ENCODE measurements at places on chromosomes 6 and 20. TPM values are rescaled to one million over a fixed set of nuclear protein-coding genes. Genes with fewer than 3 reads are reported as not detected.

SEL1L2 gene
- not detected for total RNA-seq

SMPDL3A gene
- 86.5 TPM for total RNA-seq

PRRT1 gene
- 0.72 TPM for total RNA-seq

DNA sequence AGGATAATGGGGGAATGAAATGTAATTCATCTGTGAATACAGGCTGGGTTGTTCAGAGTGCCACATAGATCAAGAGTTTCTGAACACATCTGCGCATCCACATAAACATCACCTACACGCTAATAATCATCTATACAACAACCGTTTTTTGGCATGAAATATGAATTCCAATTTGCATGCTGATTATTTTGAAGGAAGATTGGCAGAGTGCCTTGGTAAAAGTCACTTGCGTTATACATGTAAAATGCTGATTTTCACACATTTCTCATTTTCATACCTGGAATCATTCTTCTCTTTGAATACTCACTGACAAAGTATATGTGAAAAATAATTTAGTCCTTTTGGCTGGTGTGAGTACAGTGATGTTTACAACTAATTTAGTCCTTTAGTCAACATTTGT, 17.7 kb downstream of the COL9A1 start:
- no peak for DNase-seq

GRCh38 chr6:66788579-66788978, 1081.6 kb upstream of the EYS start:
- no peak for DNase-seq

TUBE1 gene
- 14.9 TPM for total RNA-seq

- DNase-seq = no peak
These were observed 13.9 kb downstream of the SRC start for GRCh38 chr20:37359836-37360235.

DNA sequence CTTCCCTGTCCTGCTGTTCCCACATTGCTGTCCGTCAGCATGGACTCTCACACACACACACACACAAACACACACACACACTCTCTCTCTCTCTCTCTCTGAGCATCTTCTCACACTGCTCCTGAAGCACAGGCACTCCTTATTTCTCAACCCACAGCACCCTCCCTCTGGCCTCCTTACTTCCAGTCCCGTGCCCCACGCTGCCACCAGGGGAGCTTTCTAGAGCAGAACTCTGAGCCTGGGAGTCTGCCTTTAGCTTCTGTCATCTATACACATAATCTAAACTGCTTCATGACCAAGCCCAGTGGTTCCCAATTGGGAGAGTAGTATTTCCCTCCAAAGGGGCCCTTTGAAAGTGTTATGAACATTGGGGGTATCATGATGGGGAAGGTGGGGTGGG, 29.1 kb downstream of the HECA start:
- DNase-seq = no peak

ERVFRD-1 gene
- total RNA-seq = not detected

- no peak for DNase-seq
These were observed 73.3 kb downstream of the TFAP2A start for GRCh38 chr6:10341605-10342004.

DNA sequence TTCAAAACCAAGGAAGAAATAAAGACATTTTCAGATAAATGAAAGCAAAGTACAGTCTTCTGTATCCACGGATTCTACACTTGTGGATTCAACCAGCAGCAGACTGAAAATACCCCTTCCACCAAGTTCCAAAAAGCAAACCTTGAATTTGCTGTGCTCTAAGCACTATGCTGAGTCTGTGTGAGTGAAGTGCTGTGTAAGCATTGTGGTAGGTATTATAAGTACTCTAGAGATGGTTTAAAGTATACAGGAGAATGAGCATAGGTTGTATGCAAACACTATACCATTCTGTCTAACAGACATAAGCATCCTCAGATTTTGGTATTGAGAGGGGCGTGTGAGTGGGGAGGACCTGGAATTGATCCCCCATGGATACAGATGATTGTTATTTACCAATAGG, 9.6 kb downstream of the OSER1 start:
- DNase-seq = no peak

PPIL6 gene
- 0.91 TPM for total RNA-seq

GSTA2 gene
- total RNA-seq = 0.22 TPM

DNA sequence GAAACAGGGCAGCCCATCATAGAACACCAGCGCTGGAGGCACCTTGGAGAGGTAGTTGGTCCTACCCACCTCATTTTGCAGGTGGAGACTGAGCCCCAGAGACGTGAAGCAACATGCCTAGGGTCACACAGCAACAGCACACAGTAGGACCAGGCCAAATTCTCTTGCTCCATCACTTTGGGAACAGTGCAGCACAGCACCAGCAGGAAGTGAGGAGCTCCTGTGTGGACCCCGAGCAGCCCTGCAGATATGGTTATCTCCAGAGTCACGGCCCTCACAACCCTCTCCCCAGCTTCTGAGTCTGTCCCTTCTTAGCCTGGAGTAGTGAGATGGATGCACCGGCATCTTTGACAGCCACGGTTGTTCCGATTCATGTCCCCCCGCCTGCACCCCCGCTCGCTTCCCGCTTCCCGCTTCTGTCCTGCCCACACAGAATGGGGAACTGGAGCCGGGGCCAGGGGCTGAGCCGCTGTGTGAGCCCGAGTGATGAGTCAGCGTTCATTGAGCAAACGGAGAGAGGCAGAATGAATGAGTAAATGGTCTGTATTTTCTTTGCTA, 72.6 kb upstream of the DUSP22 start:
- no peak for DNase-seq

GRCh38 chr20:25280574-25281535, 33.0 kb downstream of the PYGB start:
- DNase-seq = no peak

- DNase-seq = no peak
These were observed 131.7 kb downstream of the GPX5 start for GRCh38 chr6:28657381-28657768.

FANCE gene
- 3.7 TPM for total RNA-seq

DNA sequence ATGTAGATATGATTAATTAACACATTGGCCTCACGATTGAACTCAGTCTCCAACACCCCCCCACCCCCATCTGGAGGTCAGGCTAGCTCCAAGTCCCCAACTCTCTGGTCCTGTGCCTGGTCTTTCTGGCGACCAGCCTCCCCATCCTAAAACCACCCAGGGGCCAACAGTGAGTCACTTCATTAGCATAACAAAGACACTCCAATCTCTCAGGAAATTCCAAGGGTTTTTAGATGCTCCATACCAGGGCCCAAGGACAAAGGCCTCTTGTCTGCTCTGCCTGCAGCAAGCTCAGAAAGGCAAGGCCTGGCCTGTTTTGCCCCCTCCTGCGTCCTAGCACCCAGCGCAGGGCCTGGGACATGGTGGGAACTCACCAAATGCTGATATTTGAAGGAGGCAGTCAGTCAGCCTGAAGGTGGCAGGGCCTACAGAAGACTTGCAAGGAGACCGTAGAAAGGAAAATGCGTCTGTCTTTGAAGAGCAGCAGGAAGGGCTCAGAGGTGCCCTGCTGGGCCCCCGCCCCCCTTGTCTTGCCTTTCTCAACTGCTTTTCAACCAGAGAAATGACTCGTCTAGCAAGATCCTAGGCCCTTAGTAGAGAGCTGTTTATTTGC, 184.7 kb downstream of the CDH4 start:
- no peak for DNase-seq

MYT1 gene
- total RNA-seq = 0.19 TPM

DNA sequence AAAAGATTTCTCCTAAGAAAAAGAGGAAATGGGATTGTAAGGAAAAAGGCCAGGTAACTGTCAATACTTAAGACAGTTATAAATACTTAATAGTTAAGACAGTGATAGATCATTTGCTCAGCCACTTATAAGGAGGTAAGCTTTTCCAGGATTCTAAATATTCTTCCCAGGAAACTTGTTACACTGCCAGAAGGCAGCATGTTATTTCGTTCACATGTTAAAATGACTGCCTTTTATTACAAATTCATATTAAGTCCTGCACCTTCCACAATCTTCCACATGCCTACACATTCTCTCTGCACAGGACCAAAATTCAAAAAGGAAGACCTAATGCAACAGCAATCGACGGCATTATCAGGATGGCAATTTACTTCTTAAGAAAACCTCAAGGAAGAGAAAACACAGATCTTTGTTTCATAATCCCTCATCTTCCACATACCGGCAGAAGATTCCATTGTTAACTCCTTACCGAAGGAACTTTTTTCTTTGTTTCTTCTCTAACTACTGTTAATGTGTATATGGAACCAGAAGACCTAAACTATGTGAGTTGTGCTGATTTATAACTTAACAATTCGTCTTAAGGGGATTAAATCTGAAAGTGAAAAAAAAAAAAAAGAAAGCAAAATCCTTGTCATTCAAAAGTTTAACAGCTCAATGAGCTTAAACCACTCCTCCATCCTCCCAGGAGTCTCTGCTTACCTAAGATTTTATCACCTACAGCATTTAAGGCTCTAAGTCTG, 799 bp downstream of the TAAR2 start:
- no peak for DNase-seq

DNA sequence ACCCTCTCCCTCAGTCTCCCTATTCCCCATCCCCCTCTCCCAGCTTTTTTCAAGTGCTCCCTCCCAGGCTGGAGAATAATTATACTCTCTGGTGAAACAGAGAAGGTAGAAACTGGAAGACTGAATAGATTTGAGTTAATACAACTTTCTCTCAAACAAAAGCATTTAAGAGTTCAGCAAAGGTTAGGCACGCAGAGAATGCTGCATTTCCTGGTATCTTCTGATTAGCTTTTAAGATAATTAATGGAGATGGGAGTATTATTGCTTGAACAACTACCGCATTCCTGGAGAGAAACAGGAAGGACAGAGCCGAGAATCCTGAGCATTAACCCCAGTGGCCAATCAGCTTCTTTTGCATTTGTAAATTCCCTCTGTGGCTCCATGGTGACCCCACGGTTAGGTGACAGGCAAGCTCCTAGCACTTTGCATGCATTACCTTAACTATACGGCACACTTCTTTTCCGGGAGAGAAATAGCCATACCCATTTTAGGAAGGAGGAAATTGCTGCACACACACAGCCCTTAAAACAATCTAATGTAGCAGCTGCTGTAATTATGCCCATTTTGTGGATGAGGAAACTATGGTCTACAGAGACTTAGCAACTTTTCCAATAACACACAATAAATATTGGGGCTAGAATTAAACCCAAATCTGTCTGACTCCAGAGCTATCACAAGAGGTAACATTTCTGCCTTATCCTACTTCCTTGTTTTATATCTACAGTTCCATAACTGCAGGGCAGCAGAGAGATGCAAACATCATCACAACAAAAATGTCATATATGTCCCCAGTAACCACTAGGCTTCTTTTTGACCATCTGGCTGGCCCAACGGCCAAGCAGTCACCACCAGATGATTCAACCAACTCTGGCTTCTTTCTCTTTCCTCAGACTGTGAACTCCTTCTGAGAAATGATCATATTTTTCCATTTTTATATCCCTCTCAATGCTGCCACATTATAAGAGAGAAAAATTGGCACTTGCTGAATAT, 169.9 kb downstream of the CD24 start:
- no peak for DNase-seq

C6orf132 gene
- 42.3 TPM for total RNA-seq

DAAM2 gene
- 3.6 TPM for total RNA-seq

- no peak for DNase-seq
These were observed 23.0 kb downstream of the IL17F start for GRCh38 chr6:52221302-52221701.

ID4 gene
- total RNA-seq = 5.3 TPM

- no peak for DNase-seq
These were observed 33.8 kb downstream of the GRM4 start for GRCh38 chr6:34112126-34112525.

DNA sequence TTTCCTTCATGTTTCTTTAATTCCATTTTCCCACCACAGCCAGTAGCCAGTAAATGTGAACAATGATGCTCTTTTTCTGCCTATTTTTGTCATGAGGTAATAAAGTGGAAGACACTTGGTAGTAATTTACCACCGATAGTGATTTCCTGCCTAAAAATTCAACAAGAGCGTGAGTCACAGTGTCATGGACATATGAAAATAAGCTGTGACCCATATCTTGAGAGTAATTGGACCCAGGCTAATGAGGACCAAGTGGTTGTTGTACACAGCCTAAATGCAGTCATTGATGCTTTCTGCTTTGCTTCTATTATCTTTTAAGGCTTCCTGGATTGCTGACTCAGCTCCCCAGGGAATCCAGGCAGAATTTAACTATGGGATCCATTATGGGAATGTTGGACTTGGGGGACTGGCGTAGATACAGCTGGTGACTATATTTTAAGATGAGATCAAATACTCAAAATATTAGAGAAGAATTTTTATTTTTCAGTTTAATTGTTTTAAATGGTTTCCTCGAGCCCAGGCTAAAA, 265.9 kb upstream of the FERMT1 start:
- DNase-seq = no peak

DNA sequence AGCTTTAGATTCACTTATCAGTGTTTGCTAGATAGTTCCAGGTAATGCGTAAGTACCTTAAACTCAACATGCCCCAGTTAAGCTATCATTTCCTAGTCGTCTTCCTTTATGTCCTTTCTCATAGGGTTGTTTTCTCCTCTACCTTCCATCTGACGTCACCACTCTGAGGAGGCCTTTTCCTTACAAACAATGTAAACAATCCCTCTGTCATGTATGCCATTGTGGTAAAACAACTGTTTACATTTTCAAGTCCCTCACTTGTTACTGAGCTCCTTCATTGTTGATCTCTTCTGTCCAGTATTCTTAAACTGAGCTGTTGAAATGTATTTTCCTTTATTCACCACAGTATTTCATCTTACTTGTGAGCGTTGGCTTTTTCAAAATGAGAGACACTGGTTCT, 45.4 kb upstream of the PLCG1 start:
- DNase-seq = no peak

DNA sequence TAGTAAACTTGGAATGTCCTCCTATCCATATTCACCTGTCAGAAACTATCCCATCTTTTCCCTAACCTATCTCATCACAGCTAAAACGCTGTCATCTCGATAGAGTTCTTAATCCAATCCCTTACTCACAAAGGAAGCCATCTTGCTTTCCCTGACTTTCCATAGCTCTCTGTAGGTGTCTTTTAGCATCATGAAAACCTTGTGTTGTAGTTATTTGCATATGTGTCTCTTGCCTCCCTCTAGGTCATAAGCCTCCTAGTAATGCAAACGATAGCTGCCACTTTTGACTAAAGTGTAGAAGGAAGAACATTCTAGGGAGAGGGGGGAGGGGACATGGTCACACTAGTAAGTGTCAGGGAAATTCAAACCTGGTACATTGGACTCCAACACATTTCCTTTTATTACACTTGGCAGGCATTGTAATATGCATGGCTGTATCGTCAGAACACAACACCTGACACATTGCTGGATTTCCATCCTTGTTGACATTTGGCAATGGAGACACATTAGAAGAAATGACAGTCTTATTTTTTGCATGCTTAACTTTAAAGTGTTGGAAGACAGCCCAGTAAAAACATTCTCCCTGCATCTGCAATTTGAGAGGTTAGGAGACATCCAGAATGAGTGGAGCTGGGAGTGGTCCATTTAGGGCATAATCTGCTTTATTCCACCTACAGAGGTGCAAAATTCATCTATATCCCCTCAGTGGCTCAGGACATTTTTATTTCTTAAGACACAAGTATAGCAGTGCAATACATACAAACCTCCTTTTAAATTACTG, 283.4 kb downstream of the HAO1 start:
- no peak for DNase-seq

All from colonic mucosa (tissue), 4 donors.